ENCODE measurements at places on chromosomes 1 and 21. TPM values are rescaled to one million over a fixed set of nuclear protein-coding genes. Genes with fewer than 3 reads are reported as not detected.
A peak's percentile ranks its signal among the peaks of the same experiment; 100 is the strongest.

Gene TNFRSF8
- total RNA-seq: 0.47 TPM

Gene GNAT2
- not detected for total RNA-seq

Gene TSSK3
- 0.92 TPM for total RNA-seq

Gene ERG
- 0.25 TPM for total RNA-seq

Gene SEMA6C
- 2.7 TPM for total RNA-seq

Gene GORAB
- total RNA-seq: 21.6 TPM

Gene PTGFR
- 0.59 TPM for total RNA-seq

Gene ORC1
- total RNA-seq: 1.3 TPM

Gene TAS1R1
- total RNA-seq: 0.82 TPM

- ATAC-seq: no peak
Observed at GRCh38 chr1:154445040-154445472, 39.9 kb downstream of the IL6R start.

DNA sequence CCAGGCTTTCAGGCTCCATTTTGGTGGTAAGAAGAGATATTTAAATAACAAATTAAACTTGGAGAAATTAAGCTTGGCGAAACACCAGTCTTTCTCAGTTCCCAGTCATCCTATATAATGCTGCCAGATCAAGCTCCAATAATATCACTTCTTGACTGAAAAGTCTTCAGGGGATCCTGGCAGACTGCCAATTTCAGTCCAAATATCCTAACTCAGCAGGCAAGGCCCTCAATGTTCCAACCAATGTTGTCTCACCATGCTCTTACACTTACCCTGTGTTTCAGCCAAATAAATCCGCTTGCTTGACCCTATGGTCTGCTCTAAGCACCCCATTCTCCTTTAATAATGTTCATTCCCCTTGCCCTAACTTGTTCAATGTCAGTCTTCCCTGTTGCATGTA lies 39.9 kb upstream of the BCL10 start:
- no peak for ATAC-seq

DNA sequence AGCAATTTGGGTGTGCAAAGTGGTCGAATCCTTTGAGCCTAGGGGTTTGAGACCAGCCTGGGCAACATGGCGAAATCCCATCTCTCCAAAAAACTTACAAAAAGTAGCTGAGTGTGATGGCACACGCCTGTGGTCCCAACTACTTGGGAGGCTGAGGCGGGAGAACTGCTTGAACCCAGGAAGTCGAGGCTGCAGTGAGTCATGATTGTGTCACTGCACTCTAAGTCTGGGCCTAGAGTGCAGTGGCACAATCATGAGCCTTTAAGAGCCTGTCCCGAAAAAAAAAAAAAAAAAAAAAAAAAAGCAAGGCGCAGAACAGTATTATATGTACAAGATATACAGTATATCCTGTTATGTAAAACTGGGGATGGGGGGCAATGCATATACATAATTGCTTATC lies 25.1 kb upstream of the HTR1D start:
- no peak for ATAC-seq

DNA sequence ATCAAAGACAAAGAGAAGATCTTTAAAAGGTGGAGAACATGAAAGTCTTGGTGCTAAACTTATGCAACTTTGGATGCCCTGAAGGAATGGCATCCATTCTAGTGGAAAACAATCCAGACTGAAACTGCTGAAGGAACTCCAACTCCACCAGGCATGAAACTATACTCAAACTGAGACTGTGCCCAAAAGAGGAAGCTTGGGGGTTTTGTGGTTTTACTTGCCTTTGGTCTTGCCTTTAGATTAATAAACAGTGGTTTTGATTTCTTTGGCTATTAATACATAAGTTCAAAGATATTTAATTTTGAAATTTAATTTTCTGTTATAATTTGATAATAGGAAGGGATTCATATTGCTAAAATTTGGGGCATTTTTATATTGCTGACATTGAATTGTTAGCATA lies 17.4 kb upstream of the SLC30A10 start:
- ATAC-seq: no peak

GRCh38 chr1:238648751-238649150 lies 737.6 kb upstream of the CHRM3 start:
- no peak for ATAC-seq

- ATAC-seq: no peak
Observed at GRCh38 chr1:72322910-72323309, 40.6 kb upstream of the NEGR1 start.

DNA sequence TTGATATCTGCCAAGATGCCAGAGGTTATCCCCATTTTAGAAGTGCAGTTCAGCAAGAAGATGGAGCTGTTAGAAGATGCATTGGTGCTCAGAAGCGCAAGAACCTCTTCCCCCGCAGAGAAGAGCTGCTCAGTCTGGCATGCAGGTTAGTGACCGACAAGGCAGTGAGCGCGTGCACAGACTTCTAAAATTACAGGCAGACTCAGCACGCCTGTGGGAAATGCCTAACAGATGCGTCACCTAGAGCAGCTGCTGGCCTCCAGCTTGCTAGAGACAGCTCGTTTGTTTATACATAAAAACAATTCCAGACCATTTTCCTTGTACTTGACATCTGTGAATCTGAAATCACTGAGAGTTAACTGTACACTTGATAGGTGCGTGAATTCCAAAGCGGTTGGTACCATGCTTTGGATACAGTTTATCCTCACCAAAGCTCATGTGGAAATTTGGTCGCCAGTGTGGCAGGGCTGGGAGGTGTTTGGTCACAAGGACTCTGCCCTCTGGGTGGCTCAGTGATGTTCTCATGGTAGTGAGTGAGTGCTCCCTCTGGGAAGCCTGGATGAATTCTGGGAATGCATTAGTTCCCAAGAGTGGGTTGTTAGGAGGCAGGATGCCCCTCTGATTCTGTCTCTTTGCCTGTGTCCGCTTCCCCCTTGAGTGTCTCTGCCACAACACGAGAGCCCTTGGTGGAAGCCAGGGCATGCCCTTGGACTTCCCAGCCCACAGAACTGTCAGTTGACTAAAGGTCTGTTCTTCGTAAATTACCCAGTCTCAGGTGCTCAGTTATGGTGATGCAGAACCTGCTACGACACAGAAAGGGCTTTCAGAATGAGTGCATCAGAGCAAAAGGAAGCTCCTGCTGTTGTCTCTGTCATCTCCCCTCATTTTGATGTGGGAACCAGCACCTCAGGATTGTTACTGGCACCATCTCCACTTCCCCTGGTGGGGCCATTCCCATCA lies 24.4 kb downstream of the SNAP47 start:
- ATAC-seq: no peak

DNA sequence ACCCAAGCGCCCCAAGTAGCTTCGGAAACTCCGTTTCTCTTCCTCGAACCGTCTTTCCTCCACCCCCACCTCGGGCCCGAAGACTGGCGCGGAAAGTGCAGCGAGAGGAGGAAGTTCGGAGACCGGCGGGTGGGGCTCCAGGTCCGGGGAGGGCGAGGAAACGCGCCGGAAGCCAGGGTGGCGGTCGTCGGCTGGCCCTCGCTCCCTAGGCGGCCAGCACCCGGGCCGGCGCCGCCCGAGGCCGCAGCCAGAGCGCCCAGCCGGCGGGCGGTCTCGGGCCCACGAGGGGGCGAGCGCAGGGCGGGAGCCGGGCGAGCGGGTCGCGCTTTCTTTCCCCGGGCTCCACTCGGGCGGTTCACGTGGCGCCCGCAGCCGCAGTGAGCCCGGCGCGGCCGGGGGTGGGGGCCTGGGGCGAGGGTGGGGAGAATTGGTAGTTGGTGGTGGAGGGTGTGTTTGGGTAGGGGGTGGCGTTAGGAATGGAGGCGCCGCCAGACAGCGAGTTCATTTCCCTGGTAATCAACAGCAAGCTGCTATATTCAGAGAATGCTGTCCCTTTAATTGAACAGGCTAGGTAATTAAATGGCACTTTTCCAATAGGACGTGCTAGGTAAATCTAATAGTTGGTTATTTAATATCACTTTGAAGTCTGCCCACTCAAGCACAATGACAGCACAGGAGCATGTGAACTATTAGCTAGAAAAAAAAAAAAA lies 6.7 kb downstream of the LMO4 start:
- peak; percentile 77 for ATAC-seq

GRCh38 chr1:43512681-43513080 lies 18.0 kb upstream of the PTPRF start:
- no peak for ATAC-seq

- peak; percentile 18 for ATAC-seq
Observed at GRCh38 chr1:225881081-225881958, 860 bp downstream of the TMEM63A start.

All from motor neuron (in vitro differentiated cells).